Activated naive CD8-positive, alpha-beta T cell treated with anti-CD3 and anti-CD28 coated beads, Interleukin-2, amount 10 ng/mL, durations not matched to agents 7 days and 5 days (primary cell): ENCODE measurements at places on chromosomes 12 and 14. TPM values are rescaled to one million over a fixed set of nuclear protein-coding genes. Genes with fewer than 3 reads are reported as not detected.

DNA sequence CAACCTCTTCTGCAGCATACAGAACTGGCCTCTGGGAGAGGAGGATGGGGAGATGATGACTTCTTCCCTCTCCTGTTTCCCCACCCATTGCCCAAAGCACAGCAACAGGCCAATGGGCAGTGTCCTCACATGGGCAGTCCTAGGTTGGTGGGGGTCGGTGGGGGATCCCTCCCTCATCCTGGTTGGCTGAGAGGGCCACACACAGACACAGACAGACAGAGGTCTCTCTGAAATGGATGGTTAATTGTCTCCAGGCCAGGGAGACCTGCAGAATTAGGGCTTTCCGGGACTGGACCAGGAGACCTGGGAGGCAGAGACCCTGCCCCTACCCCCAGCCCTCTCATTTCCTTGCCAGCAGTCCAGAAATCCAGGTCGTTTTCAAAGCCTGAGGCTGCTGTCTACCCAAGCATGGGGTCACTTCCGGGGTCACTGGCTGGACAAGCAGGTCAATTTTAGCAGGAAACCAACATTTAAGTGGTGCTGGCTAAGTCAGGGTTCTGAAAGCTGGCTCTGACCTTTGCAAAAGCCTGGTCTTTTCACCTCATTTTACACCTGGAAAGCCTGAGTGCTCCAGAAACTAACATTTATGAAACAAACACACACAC is 48.6 kb upstream of the TBX3 start:
- H3K27me3 ChIP-seq = peaks cover 22% of the 10 kb centered on the region
- DNase-seq = no peak
- peaks cover 1% of the 10 kb centered on the region for H3K36me3 ChIP-seq
- H3K4me1 ChIP-seq = no peaks in the 10 kb centered on the region
- H3K4me3 ChIP-seq = no peak overlapping the region
- no peak overlapping the region for H3K27ac ChIP-seq

DNA sequence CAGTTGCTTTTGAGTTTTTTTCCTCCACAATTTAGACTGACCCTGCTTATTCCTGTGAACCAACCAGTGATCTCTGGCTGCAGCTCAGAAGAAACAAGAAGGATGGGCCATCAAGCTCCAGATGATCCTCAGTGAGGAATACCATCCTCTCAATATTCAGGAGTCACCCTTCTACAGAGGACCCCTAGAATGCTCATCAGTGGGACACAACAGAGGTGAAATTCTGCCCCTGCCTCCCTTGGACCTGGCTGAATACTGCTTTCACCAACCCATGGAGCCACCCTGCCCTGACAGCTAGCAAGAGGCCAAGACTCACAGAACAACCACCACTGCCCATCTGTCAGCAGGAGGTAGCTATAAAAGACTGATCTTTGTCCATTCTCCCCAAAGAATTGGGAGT is 9.2 kb upstream of the DHRS2 start:
- H3K27me3 ChIP-seq = peaks cover 8% of the 10 kb centered on the region
- DNase-seq = no peak
- no peak overlapping the region for H3K27ac ChIP-seq
- peaks cover 1% of the 10 kb centered on the region for H3K4me1 ChIP-seq

The CD163 gene
- total RNA-seq = 5.3 TPM

DNA sequence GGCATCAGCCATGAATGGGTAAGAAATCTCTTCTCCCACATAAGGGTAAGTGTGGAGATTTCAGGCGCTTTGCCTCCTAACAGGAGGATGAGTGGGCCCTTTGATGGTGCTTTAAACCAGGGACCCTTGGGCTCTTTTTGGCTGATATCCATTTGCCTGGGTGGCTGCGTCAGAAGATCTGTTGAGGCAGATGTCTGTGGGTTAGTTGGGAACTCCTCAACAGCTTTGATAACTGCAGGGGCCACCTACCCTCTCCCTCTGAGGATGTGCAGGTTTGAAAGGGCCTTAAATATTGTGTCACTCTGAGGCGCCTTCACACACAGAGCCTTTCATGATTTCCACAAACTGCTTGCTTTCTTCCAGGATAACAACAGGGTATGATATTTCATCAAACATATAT is 210.7 kb downstream of the PPM1H start:
- no peaks in the 10 kb centered on the region for H3K36me3 ChIP-seq
- DNase-seq = no peak
- H3K27me3 ChIP-seq = peaks cover 11% of the 10 kb centered on the region
- peaks cover 3% of the 10 kb centered on the region for H3K4me1 ChIP-seq
- H3K4me3 ChIP-seq = no peak overlapping the region

The NKX2-1 gene
- not detected for total RNA-seq

DNA sequence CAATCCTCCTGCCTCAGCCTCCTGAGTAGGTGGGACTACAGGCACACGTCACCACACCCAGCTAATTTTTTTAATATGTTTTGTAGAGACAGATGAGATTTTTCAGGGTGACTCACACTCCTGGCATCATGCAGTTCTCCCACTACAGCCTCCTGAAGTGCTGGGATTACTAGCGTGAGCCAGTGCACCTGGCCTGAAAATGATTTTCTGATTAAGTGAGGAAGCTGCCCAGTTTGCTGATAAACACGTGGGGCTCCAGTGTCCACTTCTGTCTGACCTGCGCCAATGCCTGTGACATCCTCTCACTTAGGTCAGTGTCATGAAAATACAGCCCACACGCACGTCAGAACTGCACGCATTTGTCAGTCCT is 37.0 kb upstream of the SFSWAP start:
- no peaks in the 10 kb centered on the region for H3K36me3 ChIP-seq
- no peak for DNase-seq
- H3K27ac ChIP-seq = no peak overlapping the region
- no peaks in the 10 kb centered on the region for H3K4me1 ChIP-seq
- H3K27me3 ChIP-seq = peaks cover 14% of the 10 kb centered on the region
- H3K4me3 ChIP-seq = no peak overlapping the region

GRCh38 chr14:58281969-58282368 is 16.4 kb upstream of the ARID4A start:
- peak overlapping the region; percentile 91 for H3K27ac ChIP-seq
- H3K4me1 ChIP-seq = peaks cover 33% of the 10 kb centered on the region
- H3K27me3 ChIP-seq = no peaks in the 10 kb centered on the region
- peaks cover 49% of the 10 kb centered on the region for H3K36me3 ChIP-seq
- no peak for DNase-seq
- peak overlapping the region; percentile 75 for H3K4me3 ChIP-seq

GRCh38 chr12:27434673-27435565 is 11.6 kb upstream of the SMCO2 start:
- peaks cover 66% of the 10 kb centered on the region for H3K4me1 ChIP-seq
- peaks cover 50% of the 10 kb centered on the region for H3K36me3 ChIP-seq
- H3K27ac ChIP-seq = peak overlapping the region; percentile 83

- peaks cover 5% of the 10 kb centered on the region for H3K27me3 ChIP-seq
- H3K27ac ChIP-seq = no peak overlapping the region
- no peak for DNase-seq
- no peaks in the 10 kb centered on the region for H3K36me3 ChIP-seq
- peaks cover 1% of the 10 kb centered on the region for H3K4me1 ChIP-seq
Observed at GRCh38 chr12:69901221-69901905, 76.3 kb downstream of the MYRFL start.

The EIF2S3B gene
- 0.79 TPM for total RNA-seq

DNA sequence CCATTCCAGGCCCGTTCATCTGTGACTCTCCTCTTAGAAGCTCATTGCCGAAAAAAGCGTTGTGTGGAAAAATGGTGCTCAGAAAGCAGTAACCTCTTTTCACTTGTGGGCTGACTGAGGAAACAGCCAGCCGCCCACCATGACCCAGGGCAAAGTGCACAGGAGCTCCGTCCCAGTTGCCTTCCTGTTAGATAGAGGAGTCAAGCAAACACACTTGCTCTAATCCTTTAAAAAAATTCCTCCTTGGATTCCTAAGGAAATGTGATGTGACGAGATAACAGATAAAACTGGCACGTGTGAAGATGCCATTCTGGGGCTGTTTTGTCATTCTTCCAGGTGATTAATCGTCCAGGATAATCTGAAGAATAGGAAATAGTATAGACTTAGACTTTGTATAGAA is 396.8 kb upstream of the DDHD1 start:
- no peaks in the 10 kb centered on the region for H3K4me1 ChIP-seq
- H3K36me3 ChIP-seq = no peaks in the 10 kb centered on the region
- no peak for DNase-seq

DNA sequence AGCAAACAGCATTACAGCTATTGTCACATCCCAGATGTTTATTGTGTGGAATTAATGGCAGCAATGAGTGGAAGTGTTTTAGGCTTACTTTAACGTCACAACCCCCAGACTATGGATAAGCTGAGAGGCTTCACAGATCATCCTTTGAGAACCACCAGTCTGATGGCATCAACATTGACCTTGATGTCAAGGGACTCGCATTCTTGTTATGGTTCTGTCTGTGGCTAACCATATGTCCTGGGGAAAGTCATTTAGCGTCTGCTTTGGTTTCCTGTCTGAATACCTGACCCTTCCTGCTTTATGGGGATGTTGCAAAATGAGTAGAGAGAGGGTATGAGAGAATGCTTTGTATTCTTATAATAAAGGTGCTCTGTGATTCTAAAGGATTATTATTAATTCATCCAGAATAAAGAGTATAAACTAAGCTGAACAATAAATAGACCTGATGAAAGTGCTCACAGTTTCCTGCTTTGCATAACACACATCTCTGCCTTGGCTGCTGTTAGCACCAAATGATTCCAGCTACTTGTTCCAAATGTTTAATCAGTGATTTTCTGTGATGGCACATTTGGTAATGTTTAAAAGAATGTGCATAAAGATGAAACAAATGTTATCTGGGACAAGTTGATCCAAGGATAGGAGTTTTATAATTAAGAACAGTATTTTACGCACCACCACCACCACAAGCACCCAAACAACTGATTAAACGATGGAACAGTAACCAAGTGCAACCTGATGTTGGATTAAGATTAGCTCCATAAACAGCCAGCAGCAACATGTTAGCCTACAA is 116.9 kb upstream of the LRIG3 start:
- H3K4me1 ChIP-seq = no peaks in the 10 kb centered on the region
- no peaks in the 10 kb centered on the region for H3K27me3 ChIP-seq
- H3K4me3 ChIP-seq = no peak overlapping the region
- DNase-seq = no peak
- no peak overlapping the region for H3K27ac ChIP-seq

The TMCC3 gene
- 0.83 TPM for total RNA-seq

- H3K4me3 ChIP-seq = no peak overlapping the region
- peaks cover 5% of the 10 kb centered on the region for H3K27me3 ChIP-seq
- peak; percentile 63 for DNase-seq
Observed at GRCh38 chr14:102063109-102063807, 23.6 kb downstream of the HSP90AA1 start.

DNA sequence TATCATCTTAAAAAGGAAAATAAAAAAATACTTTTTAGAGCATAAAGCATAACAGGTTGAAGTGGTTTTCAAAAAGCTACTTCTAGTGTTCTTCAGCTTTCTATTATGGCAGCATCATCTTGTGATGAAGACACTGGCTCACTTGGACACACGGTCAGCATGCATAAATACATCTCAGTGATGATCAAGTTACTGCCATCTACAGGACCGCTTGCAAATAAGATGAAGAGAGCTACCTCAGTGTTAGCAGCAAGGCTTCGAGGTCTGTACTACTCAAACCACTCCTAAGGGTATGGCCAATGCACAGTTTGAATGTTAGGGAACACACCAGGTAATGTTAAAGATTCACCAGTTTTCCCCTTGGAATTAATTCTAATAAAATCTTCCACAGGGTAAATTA is 58.8 kb downstream of the GALC start:
- H3K27me3 ChIP-seq = no peaks in the 10 kb centered on the region
- H3K4me3 ChIP-seq = no peak overlapping the region
- DNase-seq = no peak
- H3K4me1 ChIP-seq = peaks cover 7% of the 10 kb centered on the region
- H3K36me3 ChIP-seq = peaks cover 29% of the 10 kb centered on the region
- H3K27ac ChIP-seq = no peak overlapping the region

DNA sequence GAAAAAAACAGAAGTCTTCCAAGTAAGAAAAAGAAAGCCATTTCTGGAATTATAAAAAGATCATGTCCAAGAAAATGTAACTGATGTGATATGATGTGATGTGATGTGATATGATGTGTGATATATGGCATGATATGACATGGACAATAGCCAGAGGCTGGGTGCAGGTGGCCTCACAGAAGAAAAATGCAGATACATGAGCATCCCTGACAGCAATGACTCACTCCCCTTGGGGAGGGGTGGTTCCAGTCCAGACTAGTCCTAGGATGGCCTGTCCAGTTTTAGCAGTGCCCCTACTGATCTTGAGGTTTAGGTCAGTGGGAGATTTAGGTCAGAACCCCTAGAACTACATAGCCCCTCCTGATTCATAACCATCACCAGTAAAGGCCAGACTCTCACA is 3.5 kb upstream of the RHOJ start:
- no peaks in the 10 kb centered on the region for H3K36me3 ChIP-seq
- DNase-seq = no peak
- H3K27me3 ChIP-seq = peaks cover 6% of the 10 kb centered on the region
- H3K4me1 ChIP-seq = no peaks in the 10 kb centered on the region
- H3K27ac ChIP-seq = no peak overlapping the region
- H3K4me3 ChIP-seq = no peak overlapping the region

GRCh38 chr14:71645656-71646055 is 286.6 kb upstream of the RGS6 start:
- H3K27ac ChIP-seq = no peak overlapping the region
- no peak overlapping the region for H3K4me3 ChIP-seq
- DNase-seq = no peak
- no peaks in the 10 kb centered on the region for H3K4me1 ChIP-seq
- H3K27me3 ChIP-seq = no peaks in the 10 kb centered on the region
- peaks cover 28% of the 10 kb centered on the region for H3K36me3 ChIP-seq

DNA sequence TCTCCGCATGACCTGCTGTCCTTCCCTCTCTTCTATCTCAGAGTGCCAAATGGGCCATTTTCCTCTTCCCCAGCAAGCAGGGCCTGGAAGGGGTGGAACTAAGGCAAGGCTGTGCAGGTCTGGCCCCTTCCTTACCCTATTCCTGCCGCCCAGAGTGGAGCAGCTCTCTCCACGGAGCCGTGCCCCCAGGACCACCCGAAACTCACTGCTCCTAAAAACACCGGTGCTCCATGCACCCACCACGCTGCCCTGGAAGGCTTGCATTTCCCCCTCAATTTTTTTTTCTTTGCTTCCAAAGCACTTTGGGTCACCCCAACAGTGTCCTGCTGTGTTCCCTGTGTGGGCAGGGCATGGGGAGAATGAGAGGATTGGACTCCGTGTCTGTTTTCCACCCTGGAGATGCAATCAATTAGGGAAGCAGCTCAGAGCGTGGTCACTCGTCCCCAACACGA is 48.5 kb upstream of the MEG3 start:
- DNase-seq = no peak
- no peak overlapping the region for H3K4me3 ChIP-seq
- H3K27me3 ChIP-seq = no peaks in the 10 kb centered on the region
- H3K27ac ChIP-seq = no peak overlapping the region
- no peaks in the 10 kb centered on the region for H3K36me3 ChIP-seq
- no peaks in the 10 kb centered on the region for H3K4me1 ChIP-seq
